ENCODE measurements at places on chromosomes 5 and 9. TPM values are rescaled to one million over a fixed set of nuclear protein-coding genes. Genes with fewer than 3 reads are reported as not detected.
A peak's percentile ranks its signal among the peaks of the same experiment; 100 is the strongest.

Gene CER1
- total RNA-seq, result not detected

DNA sequence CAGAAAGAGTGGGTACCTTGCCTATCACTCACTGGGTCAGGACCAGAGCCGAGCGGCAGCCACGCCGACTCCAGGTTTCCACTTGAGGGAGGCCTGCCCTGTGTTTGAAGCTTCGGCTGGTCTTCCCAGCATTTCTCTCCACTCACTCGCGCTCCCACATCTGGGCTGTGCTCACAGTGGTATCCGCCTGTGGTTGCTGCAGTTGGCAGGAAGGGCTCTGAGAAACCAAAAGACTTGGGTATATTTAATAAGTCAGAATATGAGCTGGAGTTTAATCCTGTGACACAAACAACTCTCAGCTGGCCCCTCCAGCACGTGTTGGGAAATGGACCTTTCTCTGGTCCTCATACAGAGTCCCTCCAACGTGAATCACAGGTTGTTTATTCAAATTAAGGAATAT lies 70.9 kb downstream of the SPRY4 start:
- peak; percentile 23 for DNase-seq

- DNase-seq, result peak; percentile 4
Measured at GRCh38 chr5:15791274-15791673, 291.3 kb downstream of the FBXL7 start.

GRCh38 chr9:79408617-79409016 lies 163.1 kb upstream of the TLE4 start:
- DNase-seq, result peak; percentile 48

Gene NXNL2
- 0.89 TPM for total RNA-seq

- DNase-seq, result no peak
Measured at GRCh38 chr5:42951293-42951840, 88.8 kb downstream of the ANXA2R start.

DNA sequence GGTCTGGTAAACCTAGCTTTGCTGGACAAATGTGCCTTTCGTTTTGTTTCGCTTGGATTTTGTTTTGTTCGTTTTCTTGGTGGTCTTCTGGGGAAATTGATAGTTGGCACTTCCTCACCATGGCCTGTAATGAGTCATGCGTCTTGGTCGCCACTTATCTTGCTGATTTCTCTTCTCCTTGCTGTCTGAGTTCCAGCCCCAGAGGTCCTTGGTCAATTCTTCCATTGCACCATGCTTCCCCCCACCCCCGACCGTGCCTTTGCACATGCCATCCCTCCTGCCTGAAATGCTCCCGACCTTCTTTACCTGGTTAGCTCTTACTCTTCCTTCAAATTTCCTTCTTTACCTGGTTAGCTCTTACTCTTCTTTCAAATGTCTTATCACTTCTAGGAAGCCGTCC lies 168.7 kb upstream of the MSX2 start:
- no peak for DNase-seq

- no peak for DNase-seq
Measured at GRCh38 chr5:123518111-123518510, 6.1 kb downstream of the CSNK1G3 start.

- peak; percentile 78 for DNase-seq
Measured at GRCh38 chr9:130331573-130331972, 66.0 kb downstream of the HMCN2 start.

DNA sequence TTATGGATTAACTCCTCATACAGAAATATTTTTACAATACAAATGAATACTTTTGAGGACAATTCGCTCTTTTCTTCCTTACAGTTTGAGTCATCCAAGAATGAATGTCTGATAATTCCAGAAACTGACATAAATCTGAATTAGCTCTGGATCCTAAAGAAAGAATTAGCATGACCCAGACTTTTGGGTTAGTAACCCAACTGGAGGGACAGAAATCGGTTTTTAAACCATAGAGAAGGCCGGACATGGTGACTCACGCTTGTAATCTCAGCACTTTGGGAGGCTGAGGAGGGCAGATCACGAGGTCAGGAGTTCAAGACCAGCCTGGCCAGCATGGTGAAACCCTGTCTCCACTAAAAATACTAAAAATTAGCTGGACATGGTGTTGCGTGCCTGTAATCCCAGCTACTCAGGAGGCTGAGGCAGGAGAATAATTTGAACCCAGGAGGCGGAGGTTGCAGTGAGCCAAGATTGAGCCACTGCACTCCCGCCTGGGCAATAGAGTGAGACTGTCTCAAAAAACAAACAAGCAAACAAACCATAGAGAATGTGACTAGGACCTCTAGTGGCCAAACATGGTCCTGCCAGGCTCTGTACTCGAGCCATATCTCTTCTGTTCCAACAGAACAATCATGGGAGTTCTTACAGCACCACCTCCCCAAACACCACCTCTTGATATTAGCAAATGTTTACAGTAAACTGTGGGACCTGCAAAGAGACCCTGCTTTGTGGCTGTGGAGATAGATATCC lies 44.8 kb downstream of the LURAP1L start:
- no peak for DNase-seq

Gene PCDHA7
- total RNA-seq, result 0.97 TPM

- no peak for DNase-seq
Measured at GRCh38 chr5:36666274-36666673, 59.9 kb downstream of the SLC1A3 start.

- no peak for DNase-seq
Measured at GRCh38 chr5:1751026-1751863, 48.4 kb downstream of the MRPL36 start.

DNA sequence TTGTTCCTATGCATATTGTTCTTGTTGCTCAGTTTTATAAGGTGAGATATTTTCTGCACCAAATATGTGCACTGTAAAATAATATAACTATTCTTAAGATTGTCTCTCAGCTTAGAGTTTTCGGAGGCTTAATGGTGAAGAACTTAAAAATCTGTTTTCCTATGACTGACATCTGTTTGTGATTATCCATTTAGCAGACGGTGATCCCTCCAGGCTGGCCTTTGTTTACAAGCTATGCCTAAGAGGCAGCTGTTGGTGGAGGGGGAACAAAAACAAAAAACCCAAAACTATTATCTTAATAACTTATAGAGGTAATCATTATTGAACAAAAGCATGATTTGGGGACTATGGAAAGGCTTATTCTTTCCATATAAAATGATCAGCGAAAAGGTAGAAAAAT lies 658 bp downstream of the PDCD1LG2 start:
- no peak for DNase-seq

DNA sequence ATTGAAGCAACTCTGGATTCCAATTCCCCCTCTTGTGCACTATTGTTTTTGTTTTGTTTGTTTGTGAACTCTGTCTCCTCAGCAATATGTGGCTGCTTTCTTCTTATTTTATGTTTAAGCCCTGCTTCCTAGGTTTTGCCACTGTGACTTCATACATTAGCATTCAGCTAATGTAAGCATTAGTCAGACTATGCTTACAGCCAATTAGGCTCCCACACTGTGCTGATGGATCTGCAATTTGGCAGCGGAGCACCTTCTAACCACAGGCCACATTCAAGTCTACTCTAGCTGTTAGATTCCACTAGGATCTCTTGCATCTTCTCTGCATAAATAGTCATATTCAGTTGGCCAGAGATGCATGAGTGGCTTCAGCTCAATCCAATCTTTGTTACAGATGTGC lies 9.6 kb upstream of the BICD2 start:
- peak; percentile 86 for DNase-seq

Gene SPATA31E1
- not detected for total RNA-seq

Gene SLC22A4
- total RNA-seq, result 3.0 TPM

Gene IL9
- total RNA-seq, result not detected

Gene FYB1
- not detected for total RNA-seq

DNA sequence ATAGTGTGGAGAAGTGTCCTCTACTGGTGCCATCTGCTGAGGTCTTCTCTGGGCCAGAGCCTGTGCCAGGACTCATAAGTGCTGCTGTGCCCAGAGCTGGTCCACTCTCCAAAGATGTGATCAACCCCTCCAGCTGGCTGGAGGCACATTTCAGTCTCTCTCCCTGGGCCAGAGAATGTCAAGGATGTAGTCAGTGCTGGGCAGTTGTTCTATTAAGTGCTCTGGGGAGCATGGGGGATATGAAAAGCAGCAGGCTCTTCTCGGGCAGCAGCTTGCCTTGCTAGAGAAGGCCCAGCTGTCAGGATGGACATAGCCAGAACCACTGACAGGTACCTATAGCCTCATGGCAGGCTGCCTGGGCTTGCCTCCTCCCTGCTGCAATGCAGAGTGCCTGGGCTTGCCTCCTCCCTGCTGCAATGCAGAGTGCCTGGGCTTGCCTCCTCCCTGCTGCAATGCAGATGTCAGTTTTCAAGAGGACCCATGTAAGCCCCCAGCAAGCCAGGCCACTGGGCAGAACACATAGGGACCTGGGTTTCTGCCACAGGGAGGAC lies 157.2 kb upstream of the PANK3 start:
- no peak for DNase-seq

DNA sequence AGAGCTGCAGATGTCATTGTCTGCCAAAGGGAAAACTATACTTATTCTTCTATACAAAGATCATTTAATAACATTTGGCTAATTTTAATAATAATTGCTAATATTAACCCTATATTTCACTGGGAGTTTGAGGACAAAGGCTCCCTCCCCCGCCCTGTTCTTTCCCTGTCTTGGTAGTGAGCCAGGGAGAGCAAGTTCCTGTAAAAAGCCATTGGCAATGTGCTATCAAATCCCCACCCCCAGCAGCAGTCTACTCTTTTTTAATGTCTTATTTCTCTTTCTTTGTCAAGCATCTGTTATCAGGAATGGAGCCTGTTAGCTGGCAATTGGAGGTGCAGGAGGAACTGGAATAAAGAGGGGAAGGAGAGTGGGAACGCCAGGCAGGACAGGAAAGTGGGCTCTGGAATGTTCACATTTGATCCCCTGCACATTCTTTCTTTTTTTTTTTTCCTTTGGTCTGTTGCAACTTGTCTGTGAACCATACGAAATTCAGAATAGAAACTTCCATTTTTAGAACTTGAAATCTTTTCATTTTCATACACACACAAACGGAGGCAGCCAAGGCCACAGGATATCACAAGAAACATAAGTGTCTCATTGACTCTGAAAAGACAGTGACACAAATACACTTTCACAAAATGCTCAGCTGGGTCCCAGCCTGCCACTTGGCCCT lies 664.8 kb upstream of the ZNF608 start:
- peak; percentile 65 for DNase-seq

Gene CCL27
- total RNA-seq, result not detected

DNA sequence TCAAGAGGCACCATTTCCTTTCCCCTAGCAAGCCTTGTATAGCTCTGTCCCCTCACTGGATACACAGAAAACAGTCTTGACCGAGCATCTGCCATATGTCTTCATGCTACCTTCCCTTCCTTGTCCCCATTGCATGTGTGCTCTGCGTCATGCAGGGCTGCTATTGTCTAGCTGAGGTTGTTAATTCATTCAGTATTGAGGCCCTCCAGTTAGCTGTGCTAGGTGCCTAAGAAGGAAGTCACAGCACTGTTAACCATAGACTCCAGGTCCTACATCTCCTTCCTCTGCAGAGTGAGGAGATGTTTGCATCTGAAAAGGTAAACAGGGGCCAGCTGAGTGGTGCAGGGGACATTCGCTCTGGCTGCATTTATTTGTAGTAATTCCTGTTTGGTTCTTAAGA lies 48.2 kb downstream of the SLC1A3 start:
- no peak for DNase-seq

Gene ADAMTS12
- 3.5 TPM for total RNA-seq

Gene BASP1
- total RNA-seq, result 114 TPM

Gene PCDHGB1
- total RNA-seq, result 1.4 TPM

- no peak for DNase-seq
Measured at GRCh38 chr9:137811283-137811870, 66.2 kb upstream of the CACNA1B start.

DNA sequence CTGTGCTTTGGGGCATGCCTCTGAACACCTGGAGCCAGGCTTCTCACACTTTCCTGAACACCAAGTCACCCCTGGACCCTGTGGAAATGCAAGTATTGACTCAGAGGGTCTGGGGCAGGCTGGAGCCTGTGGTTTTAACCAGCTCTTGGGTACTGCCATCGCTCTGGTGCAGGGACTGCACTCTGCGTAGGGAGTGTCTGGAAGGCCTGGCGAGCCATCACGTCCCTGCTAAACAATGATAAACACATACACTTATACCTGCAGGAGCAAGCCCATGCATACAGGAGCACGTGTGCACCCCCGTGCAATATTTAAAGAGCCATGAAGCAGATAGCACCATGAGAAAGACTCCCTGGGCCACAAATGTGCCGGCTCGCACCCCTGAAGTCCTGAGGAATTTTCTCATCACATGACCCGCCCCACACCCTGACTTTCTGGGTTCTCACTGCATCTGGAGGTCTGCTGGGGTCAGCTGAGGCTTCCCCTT lies 267.7 kb downstream of the GADD45G start:
- no peak for DNase-seq

Gene SLC25A2
- total RNA-seq, result 1.8 TPM

- DNase-seq, result no peak
Measured at GRCh38 chr9:77982581-77983319, 48.9 kb downstream of the GNAQ start.

Gene ARHGEF39
- 2.9 TPM for total RNA-seq

Gene FOXD4
- not detected for total RNA-seq

DNA sequence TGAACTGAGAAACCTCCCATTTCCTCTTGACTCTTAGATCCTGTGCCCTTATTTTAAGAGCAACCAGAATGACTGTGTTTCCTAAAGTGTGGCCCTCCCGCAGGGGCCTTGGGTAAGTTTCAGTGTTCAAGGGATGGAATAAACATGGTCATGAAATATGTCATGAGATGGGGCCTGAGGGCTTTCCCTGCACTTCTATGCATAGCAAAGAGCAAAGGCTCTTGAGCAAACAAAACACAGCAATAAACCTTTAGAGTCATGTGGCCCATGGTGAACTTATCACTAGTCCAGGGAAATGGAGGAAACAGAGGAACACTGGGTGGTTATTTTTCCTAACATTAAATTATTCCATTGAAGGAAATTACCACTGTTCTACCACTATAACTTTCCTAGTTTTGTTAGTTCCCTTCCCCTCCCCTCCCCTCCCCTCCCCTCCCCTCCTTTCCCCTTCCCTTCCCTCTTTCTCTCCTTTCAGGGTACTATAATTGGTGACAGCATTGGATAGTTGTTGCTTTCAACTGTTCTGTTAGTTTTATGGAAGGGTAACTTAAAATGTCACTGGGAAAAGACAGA lies 72.4 kb downstream of the CTSL start:
- DNase-seq, result no peak

- no peak for DNase-seq
Measured at GRCh38 chr5:56625541-56625940, 189.8 kb upstream of the MAP3K1 start.

Gene LMX1B
- total RNA-seq, result 1.5 TPM

Gene IL7R
- 42.5 TPM for total RNA-seq

Gene CDX1
- total RNA-seq, result 1.3 TPM
